ENCODE measurements at places on chromosomes 5 and 9.

DNA sequence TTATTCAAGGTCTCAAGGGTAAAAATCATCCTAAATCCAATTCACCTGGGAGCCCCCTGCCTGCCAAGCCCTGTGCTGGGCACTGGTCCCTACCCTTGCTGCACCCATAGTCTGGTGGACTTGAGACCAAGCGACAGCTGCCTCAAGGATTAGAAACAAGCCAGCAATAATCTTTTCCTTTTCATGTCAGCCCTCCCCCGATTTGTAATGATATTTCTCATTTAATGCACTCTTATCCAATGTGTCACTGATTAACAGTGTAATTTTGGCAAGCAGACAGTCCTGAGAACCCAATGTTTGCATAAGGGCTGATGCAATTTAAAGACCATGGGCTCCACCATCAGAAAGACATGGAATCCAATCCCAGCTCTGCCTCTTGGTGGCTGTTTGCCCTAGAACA, 108.9 kb downstream of the ACTL7B start:
- no peak for DNase-seq

DNA sequence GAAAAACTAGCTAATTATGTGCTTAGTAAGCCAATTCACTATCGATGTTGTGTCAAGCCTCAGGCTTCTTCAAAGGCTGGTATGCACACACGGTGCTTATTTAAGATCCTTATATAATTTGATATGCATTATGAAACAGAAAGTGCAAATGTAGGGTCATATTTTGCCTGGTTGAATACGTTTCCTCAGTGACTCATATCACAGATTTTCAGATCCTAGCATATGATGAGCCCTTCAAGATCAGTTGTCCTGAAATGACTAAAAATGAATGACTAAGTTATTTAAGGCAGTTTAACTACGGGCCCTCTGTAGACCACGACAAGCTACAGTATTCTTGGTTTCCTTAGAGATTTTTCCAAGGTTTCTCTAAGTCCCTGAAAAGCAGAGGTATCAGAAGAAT, 778.3 kb downstream of the PRELID2 start:
- no peak for DNase-seq

DNA sequence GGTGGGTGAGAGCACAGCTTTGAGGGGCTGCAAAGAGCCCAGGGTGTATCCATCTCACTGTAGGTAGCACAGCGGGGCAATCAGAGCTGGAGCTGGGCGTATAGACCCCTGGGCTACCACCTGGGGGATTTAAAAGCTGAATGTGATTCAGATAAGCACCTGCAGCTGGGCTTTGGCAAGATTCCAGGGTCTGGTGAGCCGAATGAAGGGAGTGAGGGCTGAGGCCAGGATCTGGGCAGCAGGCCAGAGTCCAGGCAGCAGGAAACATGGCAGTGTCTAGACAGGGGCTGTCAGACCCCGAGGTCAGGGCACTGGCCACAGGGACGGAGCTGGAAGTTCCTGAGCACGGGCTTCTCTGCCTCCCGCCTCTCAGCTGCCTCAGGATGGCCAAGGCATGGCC, 8.7 kb downstream of the ASS1 start:
- no peak for DNase-seq

DNA sequence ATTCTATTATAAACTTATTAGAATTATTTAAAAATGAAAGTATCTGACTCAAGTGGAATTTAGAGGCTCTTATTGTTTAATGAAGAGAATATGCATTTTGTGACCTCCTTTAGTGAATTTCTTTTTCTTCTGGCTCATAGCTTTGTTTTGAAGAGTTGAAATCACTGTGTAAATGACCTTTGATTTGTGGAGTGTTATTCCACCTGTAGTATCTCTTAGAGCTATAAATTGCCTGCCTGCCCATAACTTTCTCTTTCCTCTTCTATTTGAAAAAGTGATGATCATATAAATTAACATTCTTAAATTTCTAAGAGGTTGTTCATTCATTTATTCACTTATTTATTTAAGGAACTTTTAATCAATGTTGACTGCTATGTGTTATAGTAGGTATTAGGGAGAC, 16.1 kb downstream of the CSNK1G3 start:
- no peak for DNase-seq

GRCh38 chr9:78369639-78370219, 72.8 kb downstream of the PSAT1 start:
- peak; percentile 35 for DNase-seq

DNA sequence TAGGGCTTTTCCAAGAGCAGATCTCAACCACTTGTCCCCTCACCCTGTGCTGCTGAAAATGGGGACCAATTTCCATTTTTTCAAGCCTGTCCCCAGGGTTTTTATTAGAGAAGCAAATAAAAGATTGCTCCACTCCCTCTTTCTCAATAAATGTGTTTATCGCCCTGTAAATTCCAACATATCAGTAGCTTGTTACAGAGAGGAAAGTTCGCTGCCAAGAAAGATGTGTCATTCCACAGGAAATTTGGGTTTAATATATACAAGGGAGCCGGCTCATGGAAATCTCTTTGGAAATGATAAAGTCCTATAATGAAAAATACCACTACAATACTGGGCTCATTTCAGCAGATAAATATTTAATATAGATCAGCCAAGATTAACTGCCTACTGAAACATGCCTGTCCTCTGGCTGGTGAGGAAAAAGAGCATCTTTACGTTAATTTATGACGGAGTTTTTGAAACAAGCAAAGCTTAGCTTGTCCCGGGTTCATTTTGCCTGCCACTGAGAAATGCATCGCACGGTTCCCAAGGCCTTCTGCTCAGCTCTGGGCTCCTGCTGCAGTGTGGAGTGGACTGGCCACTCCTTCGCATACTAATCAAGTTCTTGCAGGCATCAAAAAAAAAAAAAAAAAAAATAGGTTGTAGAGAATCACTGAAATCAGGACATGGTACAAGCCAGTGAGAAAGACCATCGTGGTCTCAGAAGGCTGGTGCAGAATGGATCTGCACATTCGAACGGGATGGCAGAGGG, 84.5 kb downstream of the BRINP1 start:
- no peak for DNase-seq

- no peak for DNase-seq
Observed at GRCh38 chr5:80985600-80986228, 25.6 kb downstream of the RASGRF2 start.

GRCh38 chr5:131193106-131193505, 22.4 kb downstream of the LYRM7 start:
- DNase-seq: no peak

DNA sequence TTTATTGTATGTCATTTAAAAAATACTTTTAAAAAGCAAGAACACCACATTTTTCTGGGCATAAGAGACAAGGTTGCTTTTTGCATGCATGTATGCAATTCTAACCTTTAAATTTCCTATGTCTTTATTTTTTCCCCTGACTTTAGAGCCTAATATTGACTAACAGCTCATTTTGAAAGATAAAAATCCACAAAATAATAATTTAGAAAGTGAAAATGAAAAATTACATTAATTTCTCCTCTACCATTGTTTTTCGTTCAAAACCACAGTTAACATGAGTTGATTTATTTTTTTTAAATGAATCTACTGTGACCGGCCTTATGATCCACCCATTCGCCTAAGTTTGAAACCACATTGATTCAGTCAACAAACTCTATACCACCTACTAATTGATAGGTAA, 137.5 kb upstream of the CDKN2B start:
- no peak for DNase-seq

DNA sequence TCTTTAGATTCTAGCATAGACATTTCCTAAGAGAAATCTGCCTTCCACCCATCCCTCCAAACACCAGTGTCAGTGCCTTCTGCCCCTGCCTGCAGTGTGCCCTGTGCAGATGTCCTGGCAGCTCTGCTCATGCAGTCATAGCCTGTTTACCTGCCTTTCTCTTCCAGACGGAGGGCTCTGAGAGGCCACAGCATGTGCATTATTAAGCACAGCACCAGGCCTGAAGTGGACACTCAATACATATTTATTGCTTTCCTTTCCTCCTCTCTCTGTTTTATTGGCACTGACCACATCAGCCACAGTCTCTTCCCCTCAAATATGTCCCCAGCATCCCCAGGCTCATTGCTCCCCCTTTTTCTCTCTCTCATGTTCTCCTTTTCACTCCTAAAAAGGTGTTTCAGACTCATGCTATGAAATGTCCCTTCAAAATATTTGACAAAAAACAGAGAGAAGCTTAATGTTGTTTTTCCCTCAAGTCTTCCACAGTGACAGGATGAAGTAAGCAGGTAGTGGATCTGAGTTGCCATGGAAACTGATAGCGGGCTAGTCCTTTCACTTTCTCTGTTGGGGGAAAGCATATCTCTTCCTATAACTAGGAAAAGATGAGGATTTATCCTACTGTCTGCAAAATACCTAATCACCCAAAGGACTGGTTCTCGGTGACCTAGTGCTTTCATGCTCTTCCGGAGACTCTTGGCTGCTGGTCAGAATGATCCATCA, 100.9 kb downstream of the ATP10B start:
- no peak for DNase-seq

DNA sequence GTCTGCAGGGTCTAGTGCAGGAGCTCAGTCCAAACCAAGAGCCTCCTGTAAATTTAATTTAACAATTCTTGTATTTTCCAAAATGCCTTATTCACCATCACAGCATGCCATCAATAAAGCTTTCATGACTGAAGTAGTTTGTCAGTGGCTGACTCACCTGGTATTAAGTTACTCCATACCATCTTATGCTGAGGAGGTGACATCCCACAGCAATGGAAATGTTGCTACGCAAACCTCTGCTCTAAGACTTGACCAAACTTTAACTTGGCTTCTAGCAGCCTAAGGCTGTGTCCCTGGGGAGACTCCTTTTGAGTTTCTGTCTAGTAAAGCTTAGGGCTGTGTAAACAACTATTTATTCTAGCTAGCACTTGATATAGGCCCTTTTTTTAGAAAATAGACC, 1231.3 kb upstream of the CDH18 start:
- no peak for DNase-seq

- no peak for DNase-seq
Observed at GRCh38 chr5:151255621-151256286, 2.8 kb downstream of the GM2A start.

- DNase-seq: peak; percentile 21
Observed at GRCh38 chr5:154038261-154038706, 426 bp downstream of the FAM114A2 start.

GRCh38 chr9:20357037-20357432, 265.3 kb downstream of the MLLT3 start:
- DNase-seq: no peak

GRCh38 chr5:158233735-158234322, 374.9 kb upstream of the CLINT1 start:
- DNase-seq: no peak

DNA sequence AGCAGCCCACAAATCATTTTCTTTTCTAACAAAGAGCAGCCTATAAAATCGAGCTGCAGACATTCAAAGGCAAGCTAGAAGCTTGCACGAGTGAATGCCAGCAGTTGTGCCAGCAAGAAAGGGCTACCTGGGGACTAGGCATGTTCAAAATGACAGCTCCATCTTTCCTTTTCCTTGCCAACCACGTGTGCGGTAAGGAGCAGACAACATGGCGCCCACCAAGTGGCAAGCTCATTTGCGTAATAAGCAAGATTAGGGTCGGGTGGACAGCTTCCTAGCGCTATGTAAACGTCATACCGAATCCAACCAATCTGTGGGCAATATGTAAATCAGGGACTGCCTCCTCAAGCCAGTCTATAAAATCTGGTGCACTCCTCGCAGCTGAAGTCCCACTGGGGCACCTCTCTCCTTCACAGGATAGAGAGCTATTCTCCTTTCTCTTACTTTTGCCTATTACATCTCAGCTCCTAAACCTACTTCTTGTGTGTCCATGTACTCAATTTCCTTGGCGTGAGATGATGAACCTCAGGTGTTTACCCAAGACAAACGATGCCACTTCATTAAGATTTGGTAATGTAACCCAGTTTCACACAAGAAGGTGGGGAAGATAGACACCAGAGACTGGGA, 22.5 kb upstream of the SPARC start:
- no peak for DNase-seq

- DNase-seq: no peak
Observed at GRCh38 chr5:141319202-141319601, 1.4 kb downstream of the TAF7 start.

DNA sequence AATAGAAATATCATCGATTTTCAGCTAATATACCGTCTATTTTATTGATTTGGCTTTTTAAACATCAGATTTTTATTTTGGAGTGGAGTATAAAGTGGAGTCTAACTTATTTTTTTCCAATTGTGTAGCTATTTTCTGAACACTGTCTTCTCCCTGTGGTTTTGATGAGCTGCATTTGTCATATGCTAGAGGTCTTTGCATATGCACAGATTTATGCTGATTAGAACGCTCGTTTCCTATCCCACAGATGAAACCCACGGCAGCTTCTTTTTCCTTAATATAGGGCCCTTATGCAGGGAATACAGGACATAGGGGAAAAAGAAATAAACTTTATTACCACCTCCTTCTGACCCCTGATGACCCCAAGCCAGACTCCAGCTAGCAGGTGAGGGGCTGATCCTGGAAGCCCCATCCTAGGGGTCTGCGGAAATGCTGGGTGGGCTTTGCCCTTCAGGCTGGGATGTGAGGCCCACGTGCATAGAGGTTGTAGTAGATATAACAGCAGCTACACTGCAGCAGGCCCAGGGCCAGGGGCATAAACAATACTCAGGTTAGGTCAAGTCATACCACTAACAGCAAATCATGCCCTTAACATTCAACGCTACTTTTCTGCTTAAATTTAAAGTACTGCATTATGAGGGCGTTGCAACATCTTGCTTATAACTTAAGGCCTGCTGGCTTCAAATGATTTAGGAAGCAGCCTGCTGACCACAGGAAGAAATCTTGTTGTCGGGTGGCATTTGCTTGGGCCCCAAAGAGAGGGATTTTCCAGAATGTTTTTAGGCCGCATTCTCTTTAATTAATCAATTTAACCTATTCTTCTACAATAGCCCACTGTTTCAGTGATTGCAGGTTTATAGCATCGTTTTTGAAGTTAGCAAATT, 28.5 kb downstream of the MVB12B start:
- DNase-seq: no peak

- DNase-seq: no peak
Observed at GRCh38 chr5:73796164-73797131, 170.5 kb downstream of the ARHGEF28 start.

- no peak for DNase-seq
Observed at GRCh38 chr9:80605793-80606192, 1034.0 kb downstream of the TLE4 start.

GRCh38 chr9:70049236-70049635, 5.6 kb downstream of the MAMDC2 start:
- no peak for DNase-seq

DNA sequence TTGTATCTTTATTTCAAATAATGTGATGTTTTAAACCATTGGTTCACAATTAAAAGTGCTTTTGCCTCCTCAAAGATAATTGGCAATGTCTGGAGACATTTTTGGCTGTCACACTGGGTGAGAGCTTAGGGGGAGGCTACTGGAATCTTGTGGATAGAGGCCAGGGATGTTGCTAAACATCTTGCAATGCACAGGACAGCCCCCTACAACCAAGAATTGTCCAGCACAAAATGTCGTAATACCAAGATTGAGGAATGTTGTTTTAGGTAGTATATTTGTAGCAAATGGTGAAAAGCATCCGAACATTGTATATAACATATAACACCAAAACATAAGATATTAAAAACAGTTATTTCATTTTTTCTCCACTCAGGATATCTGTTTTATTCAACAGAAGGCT, 99.8 kb downstream of the SLC44A1 start:
- DNase-seq: no peak

GRCh38 chr9:128142596-128142995, 6.7 kb upstream of the LCN2 start:
- DNase-seq: no peak

GRCh38 chr9:95102572-95102971, 214.9 kb downstream of the FANCC start:
- DNase-seq: no peak

GRCh38 chr5:116355819-116356601, 218.6 kb downstream of the SEMA6A start:
- DNase-seq: no peak

Data from activated T-cell treated with anti-CD3 and anti-CD28 coated beads for 4 hours (primary cell).